DND-41 (cell line): ENCODE measurements at places on chromosomes 16 and 17.

- no peak for DNase-seq
Measured at GRCh38 chr17:7837408-7838088, 3.5 kb downstream of the KDM6B start.

DNA sequence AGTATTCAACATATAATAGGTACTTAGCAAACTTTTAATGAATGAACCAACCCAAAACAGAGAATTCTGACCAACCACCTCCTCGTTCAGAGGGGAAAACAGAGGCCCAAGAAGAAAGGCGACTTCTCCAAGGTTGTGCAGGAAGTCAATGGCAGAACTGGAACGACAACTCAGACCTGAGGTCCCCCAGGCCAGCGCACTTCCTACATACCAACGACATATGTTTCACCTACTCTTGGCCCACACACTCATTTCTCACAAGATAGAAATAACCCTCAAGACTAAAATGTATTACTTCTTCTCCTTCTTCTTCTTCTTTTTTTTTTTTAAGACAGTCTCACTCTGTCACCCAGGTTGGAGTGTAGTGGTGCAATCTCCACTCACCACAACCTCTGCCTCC lies 14.4 kb downstream of the CHCT1 start:
- DNase-seq: no peak

DNA sequence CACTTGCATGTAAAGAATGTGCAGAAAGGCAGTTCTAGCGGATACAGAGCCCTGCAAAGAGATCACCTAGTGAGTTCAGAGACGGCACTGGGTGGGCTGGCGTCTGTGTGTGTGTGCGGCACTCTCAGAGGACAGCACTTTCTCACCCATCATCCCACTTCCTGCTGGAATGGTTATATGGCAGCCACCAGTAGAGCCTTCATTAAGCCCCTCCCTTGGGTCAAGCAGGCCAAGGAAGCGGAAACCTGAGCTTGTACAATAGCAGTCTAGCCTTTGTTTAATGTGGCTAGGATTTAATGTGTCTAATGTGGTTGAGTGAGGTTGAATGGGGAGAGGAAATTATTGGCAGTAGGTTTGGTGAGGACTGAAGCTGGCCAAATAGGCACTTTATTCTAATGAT lies 88.3 kb upstream of the ELAC2 start:
- no peak for DNase-seq

DNA sequence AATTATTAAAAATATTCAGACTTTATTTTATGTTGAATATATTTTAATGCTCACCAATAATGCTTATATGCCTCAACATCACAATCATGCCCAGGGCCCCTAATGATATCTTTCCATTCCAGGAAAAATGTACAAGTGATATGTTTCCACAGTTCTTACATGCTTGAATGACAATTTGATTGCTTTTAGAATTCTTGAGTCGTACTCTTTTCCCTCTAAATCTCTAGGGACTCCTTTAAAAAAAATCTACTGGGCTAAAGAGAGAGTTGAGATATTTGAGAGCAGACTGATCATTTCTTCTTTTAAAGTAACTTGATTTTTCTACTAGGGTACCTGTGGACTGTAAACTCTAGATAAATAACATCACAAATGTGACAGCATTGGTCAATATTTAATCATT lies 18.2 kb upstream of the HLF start:
- no peak for DNase-seq

DNA sequence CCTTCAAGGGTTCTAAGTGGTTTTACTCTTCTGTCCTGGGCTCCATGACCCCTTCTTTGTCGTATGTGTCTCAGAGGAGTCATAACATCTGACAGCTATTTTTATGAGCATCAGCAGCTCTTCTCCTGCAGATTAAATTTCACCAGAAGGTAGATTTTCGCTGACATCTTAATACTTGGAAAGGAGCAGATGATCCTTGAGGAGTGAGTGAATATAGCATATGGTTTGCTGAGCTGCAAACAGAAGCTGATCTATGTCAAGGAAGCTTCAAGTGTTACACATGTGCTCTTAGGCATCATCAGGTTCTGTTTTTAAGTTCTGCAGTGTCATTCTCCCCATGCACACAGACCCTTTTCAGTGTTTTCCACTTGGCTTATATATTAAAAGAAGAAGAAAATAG lies 49.2 kb upstream of the MYH2 start:
- DNase-seq: no peak

- no peak for DNase-seq
Measured at GRCh38 chr16:48123104-48123788, 32.5 kb downstream of the ABCC12 start.

- no peak for DNase-seq
Measured at GRCh38 chr17:22266231-22266630, 573.9 kb downstream of the KCNJ18 start.

GRCh38 chr17:78441271-78441971 lies 63.0 kb downstream of the PGS1 start:
- no peak for DNase-seq

GRCh38 chr17:78879635-78880186 lies 23.3 kb downstream of the CEP295NL start:
- peak; percentile 70 for DNase-seq

DNA sequence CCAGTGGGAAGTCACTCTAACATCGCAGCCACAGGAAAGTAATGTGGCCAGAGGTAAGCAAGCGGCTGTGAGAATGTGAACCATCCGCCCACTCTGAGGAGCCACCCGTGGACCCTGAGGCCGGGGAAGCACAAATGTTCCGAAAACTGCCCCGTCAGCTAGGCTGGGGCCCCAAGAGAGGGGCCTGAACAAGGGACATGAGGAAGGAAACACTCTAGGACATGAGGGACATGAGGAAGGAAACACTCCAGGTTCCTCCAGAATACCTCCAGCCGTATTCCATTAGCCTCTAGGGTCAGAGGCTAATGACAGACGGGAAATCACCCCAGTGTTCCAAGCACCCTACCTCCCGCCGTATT lies 317 bp downstream of the TEFM start:
- DNase-seq: no peak

GRCh38 chr16:89785523-89786155 lies 30.8 kb downstream of the FANCA start:
- no peak for DNase-seq

DNA sequence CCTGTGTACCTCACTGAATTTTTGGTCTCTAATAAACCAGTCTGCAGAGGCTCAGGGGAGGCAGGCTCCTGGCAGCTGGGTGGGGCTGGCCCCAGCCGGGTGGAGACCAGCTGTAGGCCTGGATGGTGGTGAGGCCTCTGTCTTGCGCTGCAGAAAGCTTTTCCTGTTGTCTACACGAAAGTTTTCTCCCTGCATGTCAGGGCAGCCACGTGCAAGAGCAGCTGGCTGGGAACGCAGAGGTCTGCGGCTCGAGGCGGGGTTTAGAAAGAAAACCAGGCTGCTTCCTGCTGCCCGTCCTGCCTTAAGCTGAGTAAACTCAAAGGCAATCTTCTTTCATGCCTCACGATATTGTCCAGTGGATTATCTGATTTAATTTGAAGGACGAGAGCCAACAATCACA lies 2.4 kb downstream of the SERPINF1 start:
- DNase-seq: peak; percentile 92

GRCh38 chr16:66020642-66021041 lies 345.8 kb upstream of the CDH5 start:
- no peak for DNase-seq
